Right lobe of liver (tissue), 6 donors: ENCODE measurements at places on chromosomes 6 and 20. TPM values are rescaled to one million over a fixed set of nuclear protein-coding genes. Genes with fewer than 3 reads are reported as not detected.

DNA sequence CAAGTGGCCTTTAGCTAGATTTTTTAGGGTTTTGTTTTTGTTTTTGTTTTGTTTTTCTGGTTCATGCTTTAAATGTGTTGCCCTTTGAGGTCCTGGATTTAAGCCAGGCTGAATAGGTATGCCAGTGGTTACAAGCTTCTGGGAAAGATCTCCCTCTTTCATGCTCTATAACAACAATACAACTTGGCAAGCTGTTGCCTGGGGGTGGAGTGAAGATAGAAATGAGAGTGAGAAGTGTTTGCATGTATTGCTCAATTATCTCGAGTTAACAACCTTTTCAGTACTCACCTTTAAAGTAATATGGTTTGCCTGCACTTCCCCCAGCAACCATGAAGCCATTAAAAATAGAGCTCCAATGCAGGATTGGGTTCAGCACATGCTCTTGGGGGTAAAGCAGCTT lies 19.2 kb upstream of the HAO1 start:
- no peak overlapping the region for H3K4me3 ChIP-seq
- peak; percentile 46 for DNase-seq
- H3K4me1 ChIP-seq: no peaks in the 10 kb centered on the region
- no peaks in the 10 kb centered on the region for H3K27me3 ChIP-seq

DNA sequence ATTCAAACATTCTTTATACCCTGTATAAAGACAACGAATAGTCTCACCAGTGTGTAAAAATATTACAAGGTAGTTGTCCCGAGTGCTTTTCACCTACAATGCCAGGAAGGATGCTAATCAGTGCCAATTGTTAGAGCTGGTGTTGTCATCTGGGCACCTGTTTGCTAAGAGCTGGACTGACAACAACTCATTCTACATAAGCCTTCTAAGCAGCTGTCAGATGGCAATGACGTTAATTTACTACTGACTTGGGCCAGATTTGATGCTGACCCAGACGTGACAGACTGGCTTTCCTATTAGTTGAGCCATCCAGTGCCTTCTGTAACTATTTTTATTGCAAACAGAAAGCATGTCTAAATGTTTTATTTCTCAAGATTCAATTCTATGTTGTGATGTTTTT lies 355.2 kb downstream of the ADGRB3 start:
- H3K36me3 ChIP-seq: no peaks in the 10 kb centered on the region
- H3K27me3 ChIP-seq: no peaks in the 10 kb centered on the region
- no peak for DNase-seq
- H3K4me1 ChIP-seq: no peaks in the 10 kb centered on the region

- no peaks in the 10 kb centered on the region for H3K27me3 ChIP-seq
- no peak overlapping the region for H3K27ac ChIP-seq
Observed at GRCh38 chr6:109793792-109794191, 102.7 kb downstream of the FIG4 start.

GRCh38 chr20:49633643-49634042 lies 65.7 kb upstream of the PTGIS start:
- no peak overlapping the region for H3K27ac ChIP-seq
- no peak for DNase-seq
- H3K27me3 ChIP-seq: no peaks in the 10 kb centered on the region
- H3K36me3 ChIP-seq: peaks cover 17% of the 10 kb centered on the region
- no peaks in the 10 kb centered on the region for H3K4me1 ChIP-seq

GRCh38 chr6:31339210-31339609 lies 17.8 kb downstream of the HLA-B start:
- no peaks in the 10 kb centered on the region for H3K27me3 ChIP-seq
- H3K4me3 ChIP-seq: no peak overlapping the region
- no peaks in the 10 kb centered on the region for H3K36me3 ChIP-seq

Gene MRS2
- total RNA-seq: 13.4 TPM

Gene BCAS4
- total RNA-seq: 0.31 TPM
